Stimulated activated CD4-positive, alpha-beta T cell treated with anti-CD3 and anti-CD28 coated beads, Interleukin-1b, Interleukin-23, amount 100 ng/mL, for 48 hours (primary cell): ENCODE measurements at places on chromosomes 12 and 14.
A peak's percentile ranks its signal among the peaks of the same experiment; 100 is the strongest.

- no peak for DNase-seq
Measured at GRCh38 chr12:70535896-70536374, 101.3 kb downstream of the PTPRB start.

GRCh38 chr12:28425526-28425925 lies 235.3 kb downstream of the CCDC91 start:
- DNase-seq, result no peak

DNA sequence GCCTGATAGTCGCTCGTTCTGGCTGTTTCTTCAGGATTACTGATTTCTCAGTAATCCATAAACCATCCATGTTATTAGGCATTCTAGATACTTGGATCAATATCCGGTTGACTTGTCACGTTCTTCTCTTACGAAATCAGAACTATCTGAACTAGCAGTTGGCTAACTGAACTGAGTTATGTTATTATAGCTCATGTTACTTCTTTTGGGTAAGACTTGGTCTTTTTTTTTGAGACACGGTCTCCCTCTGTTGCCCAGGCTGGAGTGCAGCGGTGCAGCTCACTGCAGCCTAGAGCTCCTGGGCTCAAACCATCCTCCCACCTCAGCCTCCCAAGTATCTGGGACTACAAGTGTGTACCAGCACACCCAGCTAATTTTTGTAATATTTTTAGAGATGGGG lies 178.6 kb downstream of the PRKCH start:
- no peak for DNase-seq

- no peak for DNase-seq
Measured at GRCh38 chr12:16796168-16796567, 190.2 kb upstream of the LMO3 start.

- DNase-seq, result no peak
Measured at GRCh38 chr12:53481939-53482586, 17.2 kb downstream of the MAP3K12 start.

GRCh38 chr14:32298346-32298745 lies 30.8 kb upstream of the AKAP6 start:
- no peak for DNase-seq

- DNase-seq, result no peak
Measured at GRCh38 chr12:77161944-77162343, 96.6 kb upstream of the E2F7 start.

- DNase-seq, result no peak
Measured at GRCh38 chr12:51071663-51072062, 11.7 kb downstream of the CSRNP2 start.

GRCh38 chr12:109627633-109628032 lies 54.0 kb downstream of the MVK start:
- no peak for DNase-seq

DNA sequence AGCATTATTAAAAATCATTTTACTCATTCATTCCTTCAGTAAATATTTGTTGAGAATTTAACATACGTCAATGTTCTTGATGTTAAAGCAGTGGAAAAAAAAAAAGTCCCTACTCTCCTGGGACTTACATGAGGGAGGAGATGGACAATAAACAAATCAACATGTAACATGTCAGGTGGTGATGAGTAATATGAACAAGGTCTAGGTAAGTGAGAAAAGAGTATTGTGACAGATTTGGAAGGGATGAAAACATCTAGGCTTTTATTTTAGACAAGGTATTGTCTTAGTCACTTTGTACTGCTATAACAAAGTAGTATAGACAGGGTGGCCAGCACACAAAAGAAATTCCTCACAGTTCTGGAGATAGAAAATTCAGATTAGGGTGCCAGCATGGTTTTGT lies 167.2 kb downstream of the FSCB start:
- no peak for DNase-seq

DNA sequence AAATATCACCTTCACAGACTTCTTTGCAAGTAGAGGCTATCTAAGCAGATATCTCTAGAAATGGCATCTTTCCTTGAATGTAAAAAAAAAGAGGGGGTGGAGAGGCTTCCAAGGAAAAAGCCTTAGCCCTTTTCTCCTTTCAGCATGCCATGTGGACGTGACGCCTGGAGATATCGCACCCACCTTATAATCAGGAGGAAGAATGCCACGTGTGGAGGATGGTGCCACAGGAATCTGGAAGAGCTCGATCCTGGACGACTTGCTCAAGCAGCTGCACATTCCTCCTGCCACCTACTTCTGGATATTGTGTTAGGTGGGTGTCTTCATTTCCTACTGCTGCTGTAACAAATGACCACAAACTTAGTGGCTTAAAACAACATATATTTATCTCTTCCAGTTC lies 203.6 kb downstream of the NUAK1 start:
- DNase-seq, result no peak

- no peak for DNase-seq
Measured at GRCh38 chr12:51065530-51065929, 17.4 kb downstream of the LETMD1 start.

GRCh38 chr12:124222368-124223245 lies 72.3 kb upstream of the RFLNA start:
- no peak for DNase-seq

DNA sequence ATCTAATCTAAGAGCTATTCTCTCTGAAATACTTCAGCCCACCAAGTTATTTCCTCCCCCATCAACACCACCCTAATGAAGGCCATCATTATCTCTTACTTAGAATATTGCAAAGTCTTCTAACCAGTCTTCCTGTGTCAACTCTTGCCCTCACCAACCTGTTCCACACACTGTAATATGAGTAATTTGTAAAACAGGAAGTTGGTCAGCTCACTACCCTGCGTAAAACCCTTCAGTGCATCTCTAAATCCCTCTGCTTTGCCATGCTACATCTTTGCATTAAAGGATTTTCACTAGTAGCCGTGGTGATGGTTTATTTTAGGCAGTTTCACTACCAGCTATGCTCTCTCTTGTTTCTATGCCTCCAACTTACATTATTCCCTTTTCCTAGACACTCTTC lies 70.0 kb downstream of the KIF21A start:
- peak; percentile 1 for DNase-seq

- DNase-seq, result no peak
Measured at GRCh38 chr12:130286741-130287440, 50.8 kb upstream of the PIWIL1 start.

GRCh38 chr12:31650918-31651317 lies 8.6 kb upstream of the ETFBKMT start:
- DNase-seq, result no peak

DNA sequence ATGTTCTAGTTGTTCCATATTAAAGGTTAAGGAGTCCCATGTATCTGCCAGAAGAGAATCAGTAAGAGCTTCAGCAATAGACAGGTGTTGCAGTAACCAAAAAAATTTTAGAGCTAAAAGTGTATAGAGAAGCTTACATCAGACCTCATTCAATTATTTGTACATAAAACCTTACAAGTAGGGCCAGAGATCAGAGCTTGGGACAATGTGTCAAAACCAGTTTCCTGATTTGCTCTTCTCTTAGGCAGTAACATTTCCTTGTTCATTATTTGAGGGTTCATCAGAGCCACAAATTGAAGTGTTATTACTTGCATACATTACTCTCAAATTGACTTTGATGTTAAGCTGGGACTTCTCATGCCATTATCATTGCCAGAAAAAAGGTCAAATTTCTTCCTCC lies 55.5 kb upstream of the ATXN7L3B start:
- DNase-seq, result no peak

DNA sequence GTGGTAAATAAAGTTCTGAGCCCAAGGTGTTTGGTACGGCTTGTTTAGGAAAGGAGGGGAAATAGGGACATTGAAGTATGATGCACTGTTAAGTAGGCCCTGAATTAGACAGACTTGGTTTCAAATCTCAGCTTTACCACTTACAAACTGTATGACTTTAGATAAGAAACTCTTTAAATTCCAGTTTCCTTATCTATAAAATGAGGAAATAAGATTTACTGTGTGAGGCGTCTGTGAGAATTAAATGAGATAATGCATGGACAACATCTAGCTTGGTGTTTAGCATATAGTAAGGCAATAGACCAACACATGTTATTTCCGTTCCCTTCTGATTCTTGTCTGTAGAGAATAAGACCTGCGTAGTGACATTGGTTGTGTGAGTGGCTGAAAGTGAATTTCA lies 7.0 kb downstream of the NCKAP1L start:
- DNase-seq, result no peak

- no peak for DNase-seq
Measured at GRCh38 chr14:96673706-96674105, 123.5 kb upstream of the VRK1 start.

- no peak for DNase-seq
Measured at GRCh38 chr14:31251028-31251958, 43.7 kb upstream of the HECTD1 start.

- no peak for DNase-seq
Measured at GRCh38 chr14:101019990-101020710, 116.6 kb upstream of the RTL1 start.

- no peak for DNase-seq
Measured at GRCh38 chr12:69055280-69055679, 122.3 kb upstream of the CPM start.

DNA sequence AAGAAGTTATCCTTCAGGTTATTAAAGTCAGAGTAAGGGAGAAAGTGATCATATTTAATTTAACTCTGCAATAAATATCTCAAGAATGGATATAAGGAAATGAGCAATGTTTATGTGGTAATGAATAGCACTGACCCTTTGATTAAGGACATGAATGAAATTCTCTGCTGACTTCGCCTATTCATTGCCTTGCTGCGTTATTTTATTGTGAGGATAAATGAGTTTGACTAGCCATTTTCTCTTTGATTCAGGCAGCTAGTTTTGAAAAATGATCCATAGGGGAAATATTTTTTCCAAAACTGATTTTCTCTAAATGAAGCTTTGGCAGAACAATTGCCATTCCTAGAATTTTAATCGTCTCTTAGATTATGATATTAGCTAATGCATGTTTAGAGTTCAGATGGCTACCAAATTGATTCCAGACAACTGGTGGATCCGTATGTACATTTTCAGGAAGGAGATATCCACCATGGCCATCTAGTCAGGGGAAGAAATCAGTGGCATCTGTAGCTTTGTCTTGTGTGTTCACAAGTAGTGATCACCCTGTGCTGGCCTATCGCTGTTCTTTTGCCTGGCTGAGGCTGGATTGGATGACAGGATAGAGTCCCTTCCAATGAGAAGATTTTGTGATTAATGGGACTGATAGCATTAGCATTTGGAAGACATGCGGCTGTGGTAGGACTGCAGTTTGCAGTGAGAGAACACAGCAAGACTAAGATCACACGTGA lies 302.3 kb upstream of the RGS6 start:
- DNase-seq, result no peak

- no peak for DNase-seq
Measured at GRCh38 chr14:77543637-77544334, 45.2 kb upstream of the ISM2 start.

DNA sequence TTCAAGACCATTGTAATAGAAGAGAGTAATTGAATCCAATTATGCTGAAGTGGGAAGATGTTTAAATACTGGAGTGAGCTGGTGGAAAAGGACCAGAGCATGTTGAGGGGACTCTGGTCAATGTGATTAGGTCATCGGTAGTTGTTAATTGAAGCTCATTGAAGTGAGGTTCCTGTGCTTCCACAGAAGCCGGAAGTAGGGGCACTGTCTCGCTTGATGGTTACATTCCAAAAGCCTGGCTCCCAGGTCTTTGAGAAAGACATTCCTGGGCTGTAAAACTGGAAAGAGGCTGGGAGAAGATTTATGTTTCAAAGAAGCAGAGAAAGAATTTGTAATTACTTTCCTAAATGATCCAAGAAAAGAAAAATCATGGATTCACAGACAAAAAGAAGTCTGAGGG lies 12.3 kb upstream of the CLECL1 start:
- DNase-seq, result no peak

DNA sequence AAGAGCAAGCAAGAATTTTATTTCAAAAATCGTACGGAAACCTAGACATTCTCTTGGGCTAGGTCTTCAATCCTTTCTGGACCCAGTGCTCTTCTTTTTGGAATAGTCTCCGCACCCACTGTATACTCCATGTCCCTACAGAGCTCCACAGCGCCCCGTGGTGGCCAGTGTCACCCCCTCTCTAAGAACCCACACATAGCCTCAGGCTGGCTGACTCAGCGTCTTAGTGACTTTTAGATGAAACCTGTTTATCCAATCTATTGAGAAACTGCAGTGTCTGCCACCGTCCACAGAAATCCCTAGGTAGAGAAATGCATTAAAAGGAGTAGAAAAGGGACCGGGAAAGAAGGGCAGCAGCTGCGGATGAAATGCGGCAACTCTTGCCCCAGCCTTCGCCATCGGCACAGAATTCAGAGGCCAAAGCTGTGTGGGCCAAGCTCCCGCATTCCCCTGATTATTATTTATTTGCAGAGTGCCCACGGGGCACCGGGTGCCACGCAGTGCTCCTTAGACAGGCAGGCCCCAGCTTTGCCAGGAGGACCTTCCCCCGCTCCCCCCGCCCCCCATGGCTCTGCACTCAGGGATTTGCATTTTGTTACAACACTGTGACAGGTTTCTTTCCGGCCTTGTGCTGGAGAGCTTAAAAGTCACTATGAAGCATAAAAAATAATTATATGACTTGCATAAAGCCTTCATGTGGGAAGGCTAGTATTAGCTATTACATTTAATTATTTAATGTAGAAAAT lies 170.1 kb upstream of the FKBP4 start:
- peak; percentile 13 for DNase-seq

DNA sequence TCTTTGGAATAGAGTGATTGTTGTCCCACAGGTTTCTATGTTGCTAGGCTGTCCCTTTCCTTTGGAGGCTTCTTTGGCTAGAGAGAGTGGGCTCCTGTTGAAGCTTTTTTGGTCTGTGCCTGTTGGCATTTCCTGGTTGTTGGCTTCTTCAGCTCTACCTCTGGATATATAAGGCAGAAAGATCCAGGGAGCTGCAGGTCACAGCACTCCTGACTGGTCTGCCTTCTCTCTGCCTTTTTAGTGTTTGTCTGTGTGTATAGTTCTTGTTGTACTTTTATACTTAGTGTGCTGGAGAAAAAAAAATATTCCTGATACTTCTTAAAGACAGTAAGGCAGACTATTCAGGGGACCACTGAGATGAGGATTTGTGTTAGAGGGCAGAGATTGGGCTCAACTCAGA lies 202.7 kb downstream of the FBXL14 start:
- DNase-seq, result no peak

GRCh38 chr12:120239776-120240494 lies 25.6 kb downstream of the PXN start:
- no peak for DNase-seq

GRCh38 chr12:9064201-9064814 lies 51.4 kb downstream of the A2M start:
- DNase-seq, result peak; percentile 59

DNA sequence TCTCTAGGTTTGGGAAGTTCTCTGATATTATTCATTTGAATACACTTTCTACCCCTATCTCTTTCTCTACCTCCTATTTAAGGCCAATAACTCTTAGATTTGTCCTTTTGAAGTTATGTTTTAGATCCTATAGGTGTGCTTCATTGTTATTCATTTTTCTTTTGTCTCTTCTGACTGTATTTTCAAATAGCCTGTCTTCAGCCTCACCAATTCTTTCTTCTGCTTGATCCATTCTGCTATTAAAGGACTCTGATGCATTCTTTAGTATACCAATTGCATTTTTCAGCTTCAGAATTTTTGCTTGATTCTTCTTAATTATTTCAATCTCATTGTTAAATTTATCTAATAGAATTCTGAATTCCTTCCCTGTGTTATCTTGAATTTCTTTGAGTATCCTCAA lies 199.2 kb downstream of the CRADD start:
- DNase-seq, result no peak

GRCh38 chr12:1620092-1620491 lies 8.9 kb upstream of the WNT5B start:
- DNase-seq, result no peak

- no peak for DNase-seq
Measured at GRCh38 chr14:38755036-38755435, 348.0 kb downstream of the SEC23A start.

GRCh38 chr12:51955702-51956101 lies 4.2 kb downstream of the ACVR1B start:
- DNase-seq, result no peak

- no peak for DNase-seq
Measured at GRCh38 chr12:130849561-130850417, 10.7 kb upstream of the STX2 start.
